ENCODE measurements at places on chromosomes 1 and 21. TPM values are rescaled to one million over a fixed set of nuclear protein-coding genes. Genes with fewer than 3 reads are reported as not detected.

The PLEKHN1 gene
- total RNA-seq: 0.28 TPM

The DEPDC1 gene
- 2.3 TPM for total RNA-seq

The SMCP gene
- total RNA-seq: not detected

The ZBTB8A gene
- total RNA-seq: 6.5 TPM

The CLIC6 gene
- 0.09 TPM for total RNA-seq
